ENCODE measurements at places on chromosomes 11 and 22.
A peak's percentile ranks its signal among the peaks of the same experiment; 100 is the strongest.

DNA sequence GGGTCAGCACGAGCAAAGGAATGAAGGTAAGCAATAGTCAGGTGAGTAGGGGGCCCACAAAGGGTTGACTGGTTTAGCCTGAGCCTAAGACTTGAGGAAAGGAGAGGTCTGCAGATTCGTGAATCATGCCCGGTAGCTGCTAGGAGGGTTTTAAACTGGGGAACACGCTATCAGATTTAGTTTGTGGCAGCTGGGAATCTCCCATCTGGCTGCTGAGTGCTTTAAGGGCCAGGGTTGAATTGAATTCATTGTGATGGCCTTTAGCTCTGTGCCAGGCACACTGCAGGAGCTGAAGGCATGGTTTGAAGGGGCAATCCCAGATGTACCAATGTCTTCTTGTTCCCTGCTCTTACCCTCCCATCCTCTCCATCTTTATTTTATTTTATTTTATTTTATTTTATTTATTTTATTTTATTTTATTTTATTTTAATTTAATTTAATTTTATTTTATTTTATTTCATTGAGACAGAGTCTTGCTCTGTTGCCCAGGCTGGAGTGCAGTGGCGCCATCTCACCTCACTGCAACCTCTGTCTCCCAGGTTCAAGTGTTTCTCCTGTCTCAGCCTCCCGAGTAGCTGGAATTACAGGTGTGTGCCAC is 1.9 kb upstream of the NECTIN1 start:
- DNase-seq = no peak

DNA sequence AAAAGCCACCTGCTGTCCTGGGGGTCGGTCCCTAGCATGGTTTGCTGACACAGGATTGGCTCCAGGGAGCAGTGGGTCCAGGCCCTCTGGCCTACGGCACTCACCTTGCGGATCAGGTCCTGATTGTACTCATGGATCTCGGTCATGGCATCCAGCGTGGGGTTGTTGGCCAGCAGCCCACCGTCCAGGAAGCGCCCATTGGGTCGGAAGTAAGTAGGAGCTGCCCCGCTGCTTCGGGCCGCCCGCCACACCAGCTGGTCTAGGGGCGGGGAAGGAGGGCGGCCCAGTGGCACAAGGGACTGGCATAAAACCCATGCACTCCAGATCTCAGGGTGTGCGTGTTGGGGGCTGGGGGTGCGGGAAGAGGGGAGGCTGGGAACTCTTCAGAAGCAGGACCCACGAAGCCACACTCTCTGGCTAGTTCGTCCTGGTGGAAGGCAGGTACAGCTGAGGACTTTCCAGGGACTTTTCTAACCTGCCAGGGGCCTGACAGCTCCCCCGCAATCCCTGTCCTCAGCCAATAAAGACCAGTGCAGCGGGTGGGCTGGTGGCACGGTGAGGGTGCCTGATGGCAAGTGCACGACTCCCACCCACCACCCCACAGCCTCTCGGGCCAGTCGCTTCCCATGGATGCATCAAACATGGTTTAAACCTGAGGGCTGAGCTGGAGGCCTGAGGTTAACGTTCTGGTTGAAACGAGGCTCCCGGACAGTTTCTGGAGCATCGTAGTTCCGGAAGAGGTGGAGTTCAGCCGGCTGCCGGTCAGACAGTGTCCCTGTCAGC is 5.1 kb upstream of the BAIAP2L2 start:
- no peak for DNase-seq

DNA sequence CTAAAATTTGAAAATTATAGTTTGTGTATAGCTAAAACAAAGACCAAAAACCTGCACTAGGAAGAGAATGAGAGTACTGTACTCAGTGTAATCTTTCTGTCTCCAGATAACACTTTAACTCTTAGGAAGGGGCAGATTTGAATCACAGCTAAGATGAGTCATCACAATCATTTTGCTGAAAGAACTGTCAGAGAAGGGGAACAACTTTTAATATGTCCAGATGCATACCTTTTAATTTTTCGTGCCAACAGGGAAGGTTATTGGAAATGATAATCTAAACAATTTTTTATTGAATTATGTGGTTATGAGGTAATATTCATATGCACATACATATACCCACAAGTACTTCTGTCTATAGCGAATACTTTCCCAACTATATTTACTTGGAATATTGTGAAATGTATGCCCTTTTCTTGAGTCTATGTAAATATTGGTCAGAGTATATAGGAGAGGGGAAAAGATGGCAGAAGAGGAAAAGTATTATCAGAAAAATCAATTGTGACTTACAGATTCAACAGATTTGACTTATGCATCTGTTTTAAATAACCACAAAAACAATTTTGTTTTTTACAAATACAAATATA is 51.1 kb upstream of the MUC15 start:
- no peak for DNase-seq

GRCh38 chr22:19986410-19987341 is 29.9 kb downstream of the ARVCF start:
- peak; percentile 84 for DNase-seq

DNA sequence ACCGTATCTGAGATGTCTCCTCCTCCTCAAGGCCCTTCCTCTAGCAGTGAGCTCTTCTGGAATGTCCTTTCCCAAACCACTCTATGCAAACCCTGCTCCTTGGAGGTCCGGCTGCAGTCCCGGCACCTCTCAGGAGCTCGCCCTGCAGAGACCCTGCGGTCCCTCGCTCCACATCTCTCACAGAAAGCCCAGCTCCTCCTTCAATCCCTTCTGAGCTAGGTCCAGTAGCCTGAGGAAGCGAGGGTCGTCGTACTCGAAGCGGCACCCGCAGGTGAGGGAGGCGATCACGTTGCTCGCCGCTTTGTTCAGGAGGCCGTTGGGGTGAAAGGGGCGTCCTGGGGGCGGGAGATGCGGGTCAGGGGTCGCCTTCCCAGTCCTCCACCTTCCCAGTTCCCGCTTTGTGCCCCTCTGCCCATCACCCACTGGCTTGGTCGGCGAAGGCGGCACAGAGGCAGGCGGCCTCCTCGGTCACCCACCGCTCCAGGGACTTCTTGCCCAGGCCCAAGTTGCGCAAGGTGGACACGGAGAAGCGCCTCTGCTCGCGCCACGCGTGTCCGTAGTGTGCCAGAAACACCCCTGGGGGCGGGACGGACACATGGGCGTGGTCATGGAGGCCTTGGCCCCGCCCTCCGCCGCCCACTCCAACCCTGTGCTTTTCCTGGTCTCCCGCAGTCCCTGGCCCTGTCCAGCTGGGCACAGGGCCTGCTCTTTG is 21.5 kb upstream of the CYP2D6 start:
- DNase-seq = no peak

GRCh38 chr22:45268167-45268957 is 16.4 kb upstream of the UPK3A start:
- DNase-seq = no peak

DNA sequence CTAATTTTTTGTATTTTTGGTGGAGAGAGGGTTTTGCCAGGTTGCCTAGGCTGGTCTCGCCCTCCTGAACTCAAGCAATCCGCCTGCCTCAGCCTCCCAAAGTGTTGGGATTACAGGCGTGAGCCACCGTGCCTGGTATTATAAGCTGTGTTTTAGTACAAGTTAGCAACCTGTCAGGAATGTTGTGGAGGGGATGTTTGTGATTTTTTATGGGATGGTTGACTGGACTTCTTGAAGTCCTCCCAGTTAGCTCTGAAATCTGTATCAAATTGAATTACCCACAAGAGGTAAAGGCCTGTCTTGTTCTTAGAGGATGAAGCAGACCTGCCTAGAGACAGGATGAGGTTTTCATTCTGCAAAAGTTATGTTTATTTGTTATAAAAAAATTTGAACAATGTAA is 34.1 kb upstream of the IL18BP start:
- no peak for DNase-seq

DNA sequence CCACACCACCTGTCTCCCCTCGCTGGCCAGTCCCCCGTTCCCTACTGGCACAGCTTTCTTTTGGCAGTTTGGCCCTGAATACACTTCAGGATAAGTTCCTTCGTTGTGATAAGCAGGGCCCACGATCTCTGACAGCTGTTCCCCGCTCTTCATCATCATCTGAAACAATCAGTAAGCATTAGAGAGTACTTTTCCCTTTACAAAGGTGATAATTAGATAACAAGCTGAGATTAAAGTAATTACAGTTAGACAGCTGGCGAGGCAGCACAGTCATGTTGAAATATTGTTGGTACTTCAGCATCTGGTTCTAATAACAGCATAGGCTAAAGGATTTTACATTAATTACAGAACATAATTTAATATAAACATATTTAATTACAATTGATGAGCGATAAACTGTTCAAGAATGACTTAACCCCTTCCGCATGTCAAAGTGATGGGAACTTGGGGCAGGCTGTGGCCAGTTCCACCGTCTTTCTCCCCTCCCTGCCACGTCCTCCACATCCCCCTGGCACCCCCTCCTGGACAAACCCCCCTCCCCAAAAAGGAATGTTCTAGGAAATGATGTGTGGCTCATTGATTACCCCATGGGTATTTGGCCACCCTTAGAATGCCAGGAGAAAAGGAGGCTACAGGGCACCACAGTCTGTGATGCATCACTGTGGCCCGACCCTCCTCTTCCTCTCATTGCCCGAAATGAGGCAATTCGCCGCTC is 134.9 kb downstream of the RCN1 start:
- no peak for DNase-seq

DNA sequence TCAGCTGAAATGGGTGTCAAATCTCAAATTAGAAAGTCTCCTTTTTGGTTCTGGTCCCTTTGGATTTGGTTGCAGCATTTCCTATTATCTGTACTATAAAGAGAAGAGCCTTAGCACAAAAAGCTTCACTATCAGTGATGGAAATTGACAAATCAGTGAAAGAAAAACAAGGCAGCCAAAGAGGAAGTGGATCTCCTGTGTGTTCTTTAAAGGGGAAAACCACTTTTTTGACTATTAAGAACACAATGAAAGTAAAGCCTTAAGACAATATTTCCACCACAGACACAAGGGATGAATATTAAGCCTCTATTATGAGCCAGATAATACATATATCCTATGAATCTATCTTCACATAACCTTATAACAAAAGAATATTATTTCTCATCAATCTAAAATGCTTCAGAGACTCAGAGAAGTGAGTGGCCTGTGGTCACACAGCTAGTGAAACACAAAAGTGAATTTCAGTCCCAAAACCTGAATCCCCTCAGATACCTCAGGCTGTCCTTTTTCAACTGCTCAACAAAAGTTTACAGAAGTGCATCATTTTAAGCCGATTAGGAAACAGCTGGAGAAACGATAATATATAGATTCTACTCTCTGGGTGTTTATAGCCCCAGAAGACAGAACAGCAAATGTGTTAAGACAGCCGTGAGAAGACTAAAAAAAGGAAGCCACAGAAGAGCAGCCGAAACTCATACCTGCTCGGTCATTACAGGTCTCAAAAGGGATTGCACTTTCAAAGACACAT is 24.4 kb upstream of the FSHB start:
- DNase-seq = no peak

DNA sequence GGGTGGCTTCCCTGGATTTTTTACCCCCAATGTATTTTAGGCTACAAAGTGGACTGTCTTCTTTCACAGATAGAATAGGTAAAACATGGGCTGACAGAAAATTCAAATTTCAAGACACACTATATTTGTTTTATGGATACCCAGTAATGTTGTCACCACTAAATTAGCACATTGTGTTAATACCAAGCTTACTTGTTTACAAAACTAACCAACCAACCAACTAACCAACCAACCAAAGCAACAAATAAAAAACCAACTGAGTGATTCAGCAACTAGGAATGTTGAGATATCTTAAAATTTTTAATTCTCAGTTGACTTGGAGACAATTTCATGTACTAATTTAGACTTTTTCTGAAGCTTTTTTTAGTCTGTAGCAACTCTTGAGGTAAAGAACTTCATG is 69.3 kb upstream of the CTSC start:
- DNase-seq = no peak

DNA sequence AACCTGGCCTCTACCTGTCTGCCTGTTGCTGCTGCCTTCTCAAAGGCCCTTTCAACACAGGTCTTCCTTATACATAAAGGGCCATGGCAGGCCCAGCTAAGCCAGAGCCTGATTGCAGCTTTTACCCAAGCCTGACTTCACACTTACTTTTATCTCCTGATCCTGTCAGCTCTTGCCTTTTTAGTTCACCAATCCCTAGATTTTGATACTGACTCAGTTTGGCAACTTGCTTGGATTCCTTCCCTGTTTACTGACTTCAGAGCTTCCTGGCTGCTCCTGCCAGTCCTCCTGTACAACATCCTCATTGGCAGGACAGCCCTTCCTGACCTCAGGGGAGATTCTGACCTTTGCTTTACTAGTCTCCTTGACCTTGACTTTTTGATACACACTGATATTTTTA is 195.2 kb downstream of the NELL1 start:
- no peak for DNase-seq

DNA sequence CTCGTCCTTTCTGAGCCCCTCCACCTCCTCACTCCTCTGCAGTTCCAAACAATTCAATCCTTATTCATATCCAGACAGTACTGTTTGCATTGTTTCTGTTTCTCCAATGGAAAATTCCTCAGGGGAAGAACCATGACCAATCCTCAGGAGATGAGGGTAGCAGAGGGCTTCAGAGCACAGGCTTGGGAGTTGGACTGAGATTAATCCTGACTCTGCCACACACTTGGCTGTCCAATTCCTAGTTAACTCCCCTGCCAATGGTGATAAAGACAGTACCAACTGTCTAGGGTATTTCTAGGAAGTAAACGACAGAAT is 58.0 kb downstream of the MICAL3 start:
- no peak for DNase-seq
